ENCODE measurements at places on chromosomes 2 and 18.

DNA sequence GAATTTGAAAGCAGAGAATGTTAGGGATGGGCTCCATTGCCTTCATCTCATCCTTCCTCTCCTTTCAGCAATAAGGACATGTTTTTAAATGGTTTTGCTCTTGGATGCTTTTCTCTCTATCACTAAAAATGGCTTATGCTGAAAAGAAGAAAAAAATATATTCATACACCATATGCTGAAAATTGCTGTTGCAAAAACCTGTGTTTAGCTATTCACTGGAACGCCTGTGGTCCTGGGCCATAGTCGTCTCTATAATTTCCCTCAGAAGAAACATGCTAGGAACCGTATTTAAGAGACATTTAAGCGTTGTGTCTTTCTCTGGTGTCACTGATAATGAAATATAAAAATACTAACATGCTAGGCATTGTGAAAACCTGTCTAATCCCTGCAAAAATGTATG, 324.9 kb downstream of the TSN start:
- no peak for DNase-seq

GRCh38 chr2:28515176-28515751, 19.4 kb downstream of the PLB1 start:
- no peak for DNase-seq

- DNase-seq, result no peak
These were observed 507 bp downstream of the RTKN start for GRCh38 chr2:74441170-74441689.

- no peak for DNase-seq
These were observed 24.4 kb downstream of the EMILIN2 start for GRCh38 chr18:2871111-2871720.

DNA sequence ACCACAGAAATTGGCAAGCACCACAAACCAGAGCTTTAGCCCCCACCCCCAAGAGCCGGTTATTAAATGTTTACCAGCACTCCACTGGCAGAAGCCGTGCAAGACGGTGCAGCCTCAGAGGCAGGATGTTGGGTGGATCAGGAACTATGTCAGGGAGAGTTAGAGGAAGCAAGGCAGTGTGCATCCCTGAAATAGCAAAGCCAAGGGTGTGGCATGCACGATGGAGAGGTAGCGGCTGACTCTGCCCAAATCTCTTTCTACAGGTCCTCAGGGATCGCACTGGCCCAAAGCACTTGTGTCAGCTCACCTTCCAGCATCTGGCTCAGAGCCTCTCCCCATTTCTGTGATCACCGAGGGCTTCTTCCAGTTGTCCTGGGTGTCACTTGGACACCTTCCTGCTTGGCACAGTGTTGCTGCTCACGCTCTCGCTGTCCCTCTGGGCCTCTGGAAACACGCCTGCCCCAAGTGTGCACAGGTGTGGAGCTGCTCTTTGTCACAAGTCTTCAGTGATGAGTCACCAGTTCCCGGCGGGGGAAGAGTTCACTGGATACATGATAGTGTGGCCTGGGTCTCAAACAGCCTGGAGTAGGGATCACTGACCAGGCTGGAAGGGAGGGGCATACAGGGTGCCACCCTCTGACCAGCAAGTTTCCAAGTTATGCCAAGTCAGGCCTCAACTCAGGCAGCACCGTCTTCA, 17.3 kb upstream of the B3GNT7 start:
- DNase-seq, result no peak

Measured in DMS79 treated with DMSO at 0.1 percent for 48 hours (cell line).